Endothelial cell of umbilical vein (primary cell): ENCODE measurements at places on chromosomes 11 and 22. TPM values are rescaled to one million over a fixed set of nuclear protein-coding genes. Genes with fewer than 3 reads are reported as not detected.

DNA sequence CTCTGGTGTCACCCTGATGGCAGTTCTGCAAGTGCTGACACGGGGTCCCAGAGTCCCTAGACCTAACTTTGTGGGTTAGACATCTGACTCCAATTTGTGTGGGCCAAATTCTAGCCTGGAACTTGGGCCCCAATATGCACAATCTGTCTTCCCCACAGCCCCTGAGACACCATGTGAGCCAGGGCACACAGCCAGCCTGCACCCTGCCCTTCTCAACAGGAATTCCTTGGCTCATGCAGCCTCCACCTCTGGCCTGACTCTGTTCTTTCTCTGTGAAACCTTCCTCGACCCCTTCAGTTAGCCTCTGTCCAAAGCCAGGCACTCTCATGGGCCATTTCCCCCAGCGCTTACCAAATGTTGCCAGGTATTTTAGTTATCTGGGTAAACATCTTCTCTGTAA, 59.1 kb upstream of the POU2AF1 start:
- no peak for DNase-seq

DNA sequence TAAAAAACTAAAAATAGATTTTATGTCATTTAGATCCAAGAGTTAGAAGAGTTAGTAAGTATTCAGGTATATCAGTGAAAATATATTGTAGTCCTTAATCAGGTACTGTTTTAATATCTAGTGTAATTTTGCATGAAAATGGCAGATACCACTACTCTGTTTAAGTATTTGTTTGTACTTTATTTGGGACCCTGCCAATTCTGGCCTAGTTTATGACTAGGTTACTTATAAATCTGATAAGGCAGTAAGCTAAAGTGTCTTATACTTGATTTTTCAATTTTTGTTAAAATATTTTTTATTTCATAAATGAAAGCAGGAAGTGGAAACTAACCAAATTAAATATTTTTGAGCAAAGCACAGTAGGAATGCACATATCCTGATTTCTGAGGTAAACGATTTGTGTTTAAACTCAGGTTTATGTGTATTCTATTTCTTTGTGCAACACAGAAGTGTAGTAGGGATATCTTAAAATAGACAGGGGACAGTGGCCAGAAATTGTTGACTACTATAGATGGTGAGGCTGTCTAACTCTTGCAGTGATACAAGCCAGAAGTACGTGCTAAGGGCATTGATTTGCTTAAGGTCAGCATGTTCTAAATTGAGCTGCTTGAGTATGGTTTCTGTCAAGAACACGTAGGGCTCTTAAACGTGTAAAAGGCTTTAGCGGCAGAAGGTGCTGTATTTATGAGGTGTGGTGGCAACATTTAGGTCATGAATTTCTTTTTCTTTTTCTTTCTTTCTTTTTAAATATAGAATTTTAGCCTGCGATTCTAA, 34.0 kb downstream of the HIPK3 start:
- no peak for DNase-seq

GRCh38 chr22:33350961-33351360, 292.8 kb upstream of the SYN3 start:
- DNase-seq = no peak

GRCh38 chr11:78946945-78947902, 372.6 kb upstream of the NARS2 start:
- no peak for DNase-seq

DNA sequence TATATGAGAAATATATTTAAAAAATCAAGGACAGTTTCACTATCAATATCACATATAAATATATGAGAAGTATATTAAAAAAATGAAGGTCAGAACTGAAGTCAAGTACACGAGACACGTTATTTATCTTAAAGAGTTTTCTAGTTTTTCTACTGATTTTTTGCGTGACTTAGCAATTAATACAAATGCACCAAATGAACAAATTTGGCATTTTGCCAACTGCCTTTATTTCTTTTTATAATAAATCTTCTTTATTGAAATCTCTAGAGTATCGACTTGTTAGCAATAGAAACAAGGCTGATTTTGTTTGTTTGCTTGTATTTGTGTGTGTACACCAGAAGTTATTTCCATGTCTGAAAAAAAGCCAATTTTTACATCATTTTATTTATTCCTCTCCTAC, 1684.7 kb upstream of the RAG2 start:
- DNase-seq = no peak

- no peak for DNase-seq
Observed at GRCh38 chr11:77428598-77428997, 45.3 kb downstream of the PAK1 start.

The MEI1 gene
- polyA plus RNA-seq = 1.9 and 2.7 TPM in 2 replicates

- no peak for DNase-seq
Observed at GRCh38 chr11:125579811-125580210, 10.5 kb downstream of the EI24 start.

GRCh38 chr22:38236786-38237185, 35.0 kb downstream of the MAFF start:
- no peak for DNase-seq

DNA sequence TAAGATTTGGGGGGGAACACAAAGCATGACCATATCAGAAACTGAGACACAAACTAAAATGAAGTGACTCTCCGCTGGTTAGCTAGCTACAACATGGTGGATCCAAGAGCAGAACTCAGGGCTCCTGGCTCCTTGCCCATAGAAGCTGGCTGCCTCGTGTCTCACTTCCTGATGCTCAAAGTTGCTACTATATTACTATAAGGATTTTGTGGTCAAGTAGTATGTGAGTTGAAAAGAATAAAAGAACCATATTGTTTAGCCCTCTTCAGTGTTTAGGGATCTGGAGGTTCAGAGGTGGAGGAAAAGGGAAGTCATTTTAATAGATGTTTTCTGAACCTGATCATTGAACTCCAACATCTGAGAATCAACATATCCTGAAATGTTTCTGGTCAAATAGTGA, 16.9 kb upstream of the SIK2 start:
- peak; percentile 64 for DNase-seq
